Psoas muscle (tissue), 8 donors: ENCODE measurements at places on chromosomes 3 and 15. TPM values are rescaled to one million over a fixed set of nuclear protein-coding genes. Genes with fewer than 3 reads are reported as not detected.

Gene SLC27A2
- total RNA-seq, result not detected

Gene LRRIQ4
- total RNA-seq, result not detected

Gene ELL3
- 8.5 TPM for total RNA-seq

Gene RFTN1
- 21.8 TPM for total RNA-seq

DNA sequence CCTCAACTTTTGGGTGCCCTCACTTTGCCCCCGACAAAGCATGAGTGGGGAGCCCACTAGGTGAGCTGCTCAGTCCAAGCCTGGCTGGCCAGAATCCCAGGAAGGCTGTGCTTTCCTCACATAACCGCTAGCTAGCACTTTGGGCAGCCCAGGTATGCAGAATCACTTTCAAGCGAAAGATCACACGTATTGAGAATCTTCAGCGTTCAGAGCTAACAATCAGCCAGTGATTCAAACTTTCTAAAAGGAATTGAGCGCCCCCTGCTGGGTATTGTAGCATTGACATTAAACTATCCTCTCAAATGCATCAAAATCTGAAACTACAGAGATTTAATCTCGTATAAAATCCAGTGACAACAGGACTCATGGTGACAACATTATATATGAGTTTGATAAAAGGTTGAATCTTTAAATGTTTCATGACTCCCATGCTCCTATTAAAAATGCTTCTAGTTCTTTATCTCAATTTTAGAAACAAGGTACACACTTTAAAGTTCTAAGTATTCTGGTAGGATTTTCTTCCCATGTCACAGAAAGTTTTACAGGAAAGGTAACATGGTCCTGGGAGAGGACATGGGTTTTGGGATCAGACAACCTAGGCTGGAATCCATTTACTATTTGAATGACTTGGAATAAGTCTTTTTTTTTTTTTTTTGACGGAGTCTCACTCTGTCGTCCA lies 11.8 kb downstream of the ANAPC13 start:
- DNase-seq, result no peak

DNA sequence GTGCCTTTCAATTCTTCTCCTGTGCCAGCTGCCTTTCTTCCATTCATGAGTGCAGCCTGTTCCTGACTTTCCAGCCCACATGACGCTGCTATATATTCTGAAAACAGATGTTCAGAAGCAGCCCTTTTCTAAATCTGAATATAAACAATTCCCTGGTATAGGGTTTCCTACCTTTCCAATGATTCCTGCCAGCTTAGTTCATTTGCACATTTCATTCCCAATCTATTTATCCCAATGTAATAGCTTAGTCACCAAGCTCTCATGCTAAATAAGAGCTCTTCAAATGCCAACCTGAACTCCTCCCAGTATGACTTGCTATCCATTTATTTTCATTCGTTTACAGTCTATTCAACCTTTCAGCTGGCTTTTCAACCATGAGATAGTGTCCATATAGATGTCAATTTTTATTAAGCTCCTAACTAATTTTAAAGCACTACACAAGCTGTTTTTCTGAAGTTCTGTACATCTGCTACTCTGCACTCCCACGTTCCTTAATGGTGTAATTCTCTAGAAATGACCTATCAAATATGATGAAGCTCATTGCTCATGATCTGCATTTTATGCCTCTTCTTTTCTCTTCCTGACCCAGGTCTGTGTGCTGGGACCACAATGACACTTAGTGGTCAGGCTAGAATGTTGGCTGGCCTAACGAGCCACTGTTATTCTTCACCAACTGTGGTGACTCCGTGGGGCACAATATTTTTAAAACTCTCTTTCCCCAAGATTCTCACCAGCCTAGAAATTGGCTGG lies 605.0 kb upstream of the TBL1XR1 start:
- DNase-seq, result no peak

DNA sequence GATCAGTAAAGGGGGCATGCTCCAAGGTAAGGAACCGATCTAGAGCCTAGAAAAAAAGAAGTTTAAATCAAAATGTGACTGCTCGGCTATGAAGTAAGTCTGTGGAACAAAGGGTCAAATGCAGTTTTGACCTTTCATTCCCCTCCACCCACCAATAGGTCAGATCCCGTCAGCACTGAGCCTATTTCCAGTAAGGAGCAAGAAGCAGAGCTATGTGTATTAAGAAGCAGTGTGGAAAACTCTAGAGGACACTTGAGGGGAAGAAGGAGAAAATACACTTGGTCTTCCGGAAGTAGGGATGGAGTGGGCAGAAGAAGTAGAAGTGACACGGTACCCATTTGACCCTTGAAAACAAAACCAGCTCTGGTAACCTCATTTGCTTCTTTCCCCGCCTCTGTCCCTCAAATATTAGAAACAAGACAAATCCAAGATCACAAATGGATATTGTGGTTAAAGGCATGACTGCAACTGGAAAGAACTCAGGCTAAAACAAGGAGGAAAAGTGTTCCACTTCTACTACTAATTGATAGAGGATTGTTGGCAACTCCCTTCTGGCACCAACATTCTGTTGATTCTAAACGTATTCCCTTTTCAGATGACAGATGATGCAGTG lies 888.3 kb upstream of the NR2F2 start:
- no peak for DNase-seq

GRCh38 chr15:64460724-64461720 lies 644 bp downstream of the ZNF609 start:
- no peak for DNase-seq
